ENCODE measurements at places on chromosomes 12 and 14. TPM values are rescaled to one million over a fixed set of nuclear protein-coding genes. Genes with fewer than 3 reads are reported as not detected.

DNA sequence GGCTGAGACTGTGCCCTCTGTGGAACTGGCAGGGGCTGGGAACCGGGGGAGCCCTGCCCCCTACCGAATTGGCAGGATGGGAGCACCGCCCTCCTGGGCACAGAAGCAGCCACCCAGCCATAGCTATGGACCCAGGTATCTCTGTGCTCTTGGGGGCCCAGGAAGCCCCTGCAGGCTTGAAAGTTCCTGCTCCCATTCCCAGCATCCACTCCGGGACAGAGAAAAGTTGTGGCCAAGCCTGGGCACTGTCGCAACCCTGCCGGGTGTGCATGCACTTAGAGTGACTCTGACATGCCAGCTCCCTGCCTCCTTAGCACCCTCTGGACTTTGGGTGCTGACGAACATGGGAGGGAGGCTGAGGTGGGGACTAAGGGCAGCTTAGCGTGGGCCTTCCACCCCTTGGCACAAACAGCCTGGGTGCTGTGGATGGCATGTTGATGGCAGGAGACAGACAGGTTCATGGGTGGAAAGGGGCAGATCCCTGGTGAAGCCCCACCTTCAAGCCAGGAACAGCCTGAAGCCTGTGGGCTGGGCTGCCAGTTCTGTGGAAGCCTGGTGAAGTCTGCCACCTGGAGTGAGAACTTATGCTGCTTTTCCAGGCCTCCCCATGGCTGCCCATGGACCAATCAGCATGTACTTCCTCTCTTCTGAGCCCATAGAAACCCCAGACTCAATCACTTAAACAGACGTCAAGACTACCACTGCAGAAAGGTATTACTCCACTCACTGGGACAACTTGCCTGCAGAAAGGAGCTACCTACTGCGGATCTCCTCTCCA, 279.0 kb downstream of the ATXN7L3B start:
- DNase-seq, result no peak

GRCh38 chr12:107547389-107547788, 138.2 kb upstream of the PWP1 start:
- no peak for DNase-seq

- no peak for DNase-seq
These were observed 24.0 kb upstream of the MDM1 start for GRCh38 chr12:68356060-68356695.

LHX5 gene
- 2.1 TPM for total RNA-seq

DNA sequence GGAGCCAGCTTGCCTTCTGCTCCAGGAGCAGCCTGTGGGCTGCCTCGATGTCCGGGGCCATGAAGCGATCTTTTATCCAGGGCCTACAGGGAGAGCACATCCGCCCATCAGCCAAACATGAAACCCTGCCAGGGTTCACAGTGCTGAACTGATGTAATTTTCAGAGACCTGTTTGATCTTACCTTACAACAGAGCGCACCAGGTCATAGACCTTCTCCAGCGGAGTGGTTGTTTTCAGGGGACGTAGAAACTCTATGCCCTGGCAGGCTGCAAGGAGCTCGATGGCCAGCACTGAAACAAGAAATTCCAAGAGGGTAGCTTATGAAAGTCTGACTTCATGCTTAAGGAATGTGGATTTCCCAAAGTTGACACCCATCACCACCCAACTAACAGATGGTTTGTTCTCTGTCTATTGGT, 19.7 kb downstream of the HAL start:
- no peak for DNase-seq

GRCh38 chr14:104350463-104351185, 212.2 kb downstream of the KIF26A start:
- DNase-seq, result no peak

GYS2 gene
- not detected for total RNA-seq

PRB2 gene
- total RNA-seq, result not detected

- no peak for DNase-seq
These were observed 215.4 kb upstream of the RTL1 start for GRCh38 chr14:101118746-101119591.

DNA sequence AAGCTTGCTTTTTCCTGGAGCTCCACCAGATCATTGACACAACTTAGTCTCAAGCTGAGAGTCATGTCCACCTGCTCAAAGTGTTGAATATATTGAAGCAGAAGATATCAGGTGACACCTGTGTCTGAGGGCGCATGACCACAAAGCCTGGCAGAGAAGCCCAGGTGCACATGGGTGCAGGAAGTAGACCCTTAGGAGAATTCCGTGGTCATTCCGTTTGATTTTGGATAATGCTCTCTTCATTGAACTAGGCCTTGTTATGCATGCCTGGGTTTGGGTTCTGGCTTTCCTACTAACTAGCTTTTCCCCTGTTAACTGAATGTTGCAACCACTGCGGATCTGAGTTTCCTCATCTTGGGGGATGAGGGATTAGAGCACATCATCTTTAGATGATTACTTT, 7.1 kb downstream of the ARHGDIB start:
- DNase-seq, result no peak

LIN7A gene
- 18.4 TPM for total RNA-seq

GRCh38 chr14:62015243-62015642, 253.0 kb downstream of the SNAPC1 start:
- no peak for DNase-seq

AHNAK2 gene
- 2.3 TPM for total RNA-seq
